ENCODE measurements at places on chromosomes 2 and 18.
A peak's percentile ranks its signal among the peaks of the same experiment; 100 is the strongest.

GRCh38 chr2:38498045-38498481, 104.7 kb downstream of the HNRNPLL start:
- no peak for DNase-seq

DNA sequence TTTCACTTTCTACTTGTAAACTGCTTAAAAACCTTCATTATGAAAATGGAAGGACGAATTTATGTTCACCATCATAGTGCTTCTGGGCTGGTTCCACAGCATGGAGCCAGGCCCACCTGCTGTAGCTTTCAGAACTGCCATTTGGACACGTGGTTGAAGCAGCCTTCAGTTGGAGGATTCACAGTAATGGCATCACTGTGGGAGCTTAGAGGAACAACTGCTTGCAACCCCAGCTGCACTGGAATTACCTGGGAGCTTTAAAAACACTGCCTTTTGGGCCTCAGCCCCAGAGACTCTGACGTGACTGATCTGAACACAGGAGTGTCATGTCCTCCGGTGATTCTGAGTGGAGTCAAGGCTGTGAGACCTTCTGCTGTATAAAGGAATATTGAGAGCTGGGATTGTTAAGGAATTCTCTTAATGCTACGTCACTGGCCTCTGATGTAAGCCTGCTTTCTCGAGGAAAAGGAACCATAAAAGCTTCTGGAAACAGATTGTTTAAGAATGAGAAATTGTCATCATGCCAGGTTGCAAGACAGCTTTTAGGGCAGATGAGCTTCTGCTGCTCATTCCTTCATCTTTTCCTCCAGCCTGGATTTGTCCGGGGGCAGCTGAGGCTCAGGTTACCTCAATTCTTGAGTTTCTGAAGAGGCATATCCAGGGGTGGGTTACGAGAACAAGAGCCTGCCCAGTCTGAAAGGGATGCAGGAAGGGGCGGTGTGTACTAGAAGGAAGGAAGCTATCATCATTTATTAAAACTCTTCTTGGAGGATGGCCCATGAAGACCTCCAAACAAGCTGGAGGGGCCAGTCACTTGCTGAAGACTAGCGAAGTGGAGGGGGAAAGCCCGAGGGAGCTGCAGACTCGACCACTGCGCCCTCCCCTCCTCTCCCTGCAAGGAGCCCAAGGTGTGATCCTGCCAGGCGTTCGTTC, 1.3 kb upstream of the IL1R1 start:
- no peak for DNase-seq

DNA sequence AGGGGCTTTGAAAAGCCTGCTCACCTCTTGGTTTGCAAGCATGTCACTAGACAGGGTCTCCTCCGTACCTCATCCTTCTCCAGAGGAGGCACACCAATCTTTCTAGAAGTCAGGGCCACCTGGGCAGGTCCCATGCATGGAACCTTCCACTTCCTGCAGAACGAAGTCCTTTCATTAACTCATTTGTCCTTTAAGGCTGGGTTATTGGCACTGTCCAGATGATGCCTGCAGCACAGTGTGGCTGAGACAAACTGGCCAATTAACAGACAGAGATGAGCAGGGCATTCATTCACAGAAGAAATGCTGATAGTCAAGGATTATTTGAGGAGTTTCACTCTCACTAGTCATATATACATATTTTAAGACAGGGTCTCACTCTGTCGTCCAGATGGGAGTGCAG, 245.3 kb downstream of the TFCP2L1 start:
- DNase-seq: no peak

DNA sequence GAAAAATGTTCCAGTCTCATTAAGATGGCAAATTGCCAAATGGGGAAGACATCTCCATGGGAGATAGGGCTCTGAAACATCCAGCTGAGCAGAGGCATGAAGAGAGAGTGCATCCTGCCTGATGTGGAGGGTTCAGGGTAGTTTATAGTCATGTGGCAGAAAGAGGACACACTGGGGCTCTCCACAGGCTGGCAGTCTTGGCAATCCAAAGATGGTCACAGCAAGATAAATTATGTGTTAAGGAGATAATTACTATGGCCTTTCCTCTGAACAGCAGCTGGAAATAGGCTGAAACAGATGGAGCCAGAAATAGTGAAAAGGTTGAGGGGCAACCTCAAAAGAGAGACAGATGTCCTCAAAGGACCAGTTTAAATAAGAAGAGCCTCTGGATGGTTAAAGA, 97.2 kb downstream of the DCC start:
- DNase-seq: no peak

GRCh38 chr2:59622599-59623308, 930.7 kb downstream of the BCL11A start:
- no peak for DNase-seq

GRCh38 chr2:5479265-5479928, 212.8 kb upstream of the SOX11 start:
- no peak for DNase-seq

- peak; percentile 42 for DNase-seq
Observed at GRCh38 chr2:236341721-236342120, 77.5 kb upstream of the ASB18 start.

- DNase-seq: no peak
Observed at GRCh38 chr2:231646476-231646875, 53.8 kb downstream of the TEX44 start.

GRCh38 chr18:54551590-54551989, 39.5 kb upstream of the DYNAP start:
- no peak for DNase-seq
